ENCODE measurements at places on chromosomes 12 and 14. TPM values are rescaled to one million over a fixed set of nuclear protein-coding genes. Genes with fewer than 3 reads are reported as not detected.

FGF23 gene
- not detected for total RNA-seq

- no peak for DNase-seq
Observed at GRCh38 chr12:20469756-20470155, 101.4 kb downstream of the PDE3A start.

DNAH10 gene
- total RNA-seq = 0.27 TPM

MYF5 gene
- total RNA-seq = not detected

GRCh38 chr14:54123841-54124240 is 167.2 kb upstream of the BMP4 start:
- DNase-seq = no peak

DNA sequence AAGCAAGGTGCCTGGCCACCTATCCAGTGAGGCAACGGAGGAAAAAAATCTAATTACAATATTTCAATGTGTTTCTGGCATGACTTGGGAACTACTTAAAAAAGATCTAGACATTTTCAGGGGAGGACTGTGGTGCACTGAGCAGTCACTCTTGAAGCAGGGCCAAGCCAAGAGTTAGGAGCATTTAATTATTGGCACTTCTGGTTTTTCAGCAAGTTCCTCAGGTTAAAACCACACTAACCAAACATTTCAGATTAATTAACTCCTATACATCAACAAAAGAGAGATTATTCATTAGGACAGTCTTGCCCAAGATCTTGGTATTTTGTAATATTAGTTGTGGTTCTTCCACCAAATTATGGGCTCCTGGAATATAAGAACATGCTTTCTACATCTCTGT is 25.6 kb downstream of the PRKAB1 start:
- no peak for DNase-seq

PTPRR gene
- not detected for total RNA-seq

GRCh38 chr12:19483727-19484126 is 44.4 kb downstream of the AEBP2 start:
- no peak for DNase-seq

OTX2 gene
- not detected for total RNA-seq

GRCh38 chr12:22329621-22330020 is 4.9 kb downstream of the ST8SIA1 start:
- no peak for DNase-seq

- no peak for DNase-seq
Observed at GRCh38 chr12:109535231-109535862, 38.0 kb downstream of the MMAB start.

DNA sequence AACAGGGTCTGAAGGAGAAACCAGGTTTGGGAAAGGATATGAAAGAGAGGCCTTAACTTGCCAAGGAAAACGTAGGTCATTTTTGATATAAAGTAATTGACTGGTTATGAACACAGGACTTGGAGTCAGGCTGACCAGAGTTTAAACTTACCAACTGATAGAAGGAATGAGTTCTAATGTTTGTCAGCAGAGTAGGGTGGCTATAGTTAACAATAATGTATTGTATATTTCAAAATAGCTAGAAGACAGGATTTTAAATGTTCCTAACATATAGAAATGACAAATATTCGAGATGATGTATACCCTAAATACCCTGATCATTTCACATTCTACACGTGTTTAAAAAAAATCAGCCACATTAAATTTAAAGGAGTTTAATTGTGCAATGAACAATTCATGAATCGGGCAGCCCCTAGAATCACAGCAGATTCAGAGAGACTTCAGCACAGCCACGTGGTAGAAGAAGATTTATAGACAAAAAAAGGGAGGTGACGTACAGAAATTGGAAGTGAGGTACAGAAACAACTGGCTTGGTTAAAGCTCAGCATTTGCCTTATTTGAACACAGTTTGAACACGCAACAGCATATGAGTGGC is 52.5 kb upstream of the PLEKHG7 start:
- DNase-seq = no peak

RNASE3 gene
- total RNA-seq = not detected

YBX3 gene
- total RNA-seq = 544 TPM

GRCh38 chr12:68451261-68452077 is 119.3 kb upstream of the MDM1 start:
- no peak for DNase-seq

GRCh38 chr14:43687921-43688320 is 819.2 kb downstream of the FSCB start:
- no peak for DNase-seq

DNA sequence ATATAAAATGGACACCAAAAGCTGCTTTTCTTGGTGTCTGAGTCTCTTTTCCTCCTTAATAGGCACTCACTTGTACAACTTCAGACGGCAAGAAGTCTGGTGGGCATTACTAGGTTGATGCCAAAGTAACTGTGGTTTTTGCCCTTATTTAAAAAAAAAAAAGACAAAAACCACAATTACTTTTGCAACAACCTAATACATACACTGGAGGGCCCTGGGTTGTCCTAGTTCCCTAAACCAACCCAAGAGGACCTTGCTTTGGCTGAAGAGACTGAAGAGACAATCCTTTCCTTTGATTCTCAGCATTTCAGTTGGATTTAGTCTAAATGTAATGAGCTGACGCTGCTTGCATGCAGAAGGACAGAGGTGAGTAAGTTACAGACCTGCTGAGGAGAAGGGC is 16.2 kb upstream of the PLEKHG3 start:
- DNase-seq = no peak

- no peak for DNase-seq
Observed at GRCh38 chr12:129028844-129029243, 175.6 kb downstream of the GLT1D1 start.

- DNase-seq = no peak
Observed at GRCh38 chr14:103255555-103255954, 78.5 kb upstream of the EIF5 start.

DNA sequence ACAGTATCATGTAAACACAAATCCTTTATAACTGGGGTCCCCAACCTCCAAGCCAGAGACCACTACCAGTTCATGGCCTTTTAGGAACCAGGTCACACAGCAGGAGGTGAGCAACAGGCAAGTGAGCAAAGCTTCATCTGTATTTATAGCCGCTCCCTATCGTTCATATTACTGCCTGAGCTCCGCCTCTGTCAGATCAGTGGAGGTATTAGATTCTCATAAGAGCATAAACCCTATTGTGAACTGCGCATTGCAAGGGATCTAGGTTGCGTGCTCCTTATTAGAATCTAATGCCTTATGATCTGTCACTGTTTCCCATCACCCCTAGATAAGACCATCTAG is 49.9 kb downstream of the LRP6 start:
- no peak for DNase-seq

- peak; percentile 62 for DNase-seq
Observed at GRCh38 chr12:94534774-94535509, 75.3 kb upstream of the CEP83 start.

CCDC196 gene
- not detected for total RNA-seq

DNA sequence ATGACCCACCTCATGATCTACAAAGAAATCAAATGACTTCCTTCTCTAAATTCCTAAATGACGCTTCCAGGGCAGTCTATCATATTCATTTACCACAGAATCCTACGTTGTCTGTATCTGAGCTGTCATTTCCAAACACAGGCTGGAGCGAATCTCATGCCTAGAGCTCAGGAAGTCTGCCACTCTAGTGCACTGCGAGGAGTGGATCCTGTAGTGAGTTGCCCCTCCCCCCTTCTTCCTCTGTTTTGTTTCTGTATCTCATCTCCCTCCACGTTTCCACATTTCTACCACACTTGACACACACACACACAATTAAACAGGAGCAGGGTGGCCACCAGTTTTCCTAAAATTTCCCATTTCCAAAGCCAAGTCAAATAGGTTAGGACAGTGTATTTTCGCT is 415.4 kb upstream of the PRICKLE1 start:
- no peak for DNase-seq

TEX52 gene
- total RNA-seq = not detected

BEGAIN gene
- 0.25 TPM for total RNA-seq

DNA sequence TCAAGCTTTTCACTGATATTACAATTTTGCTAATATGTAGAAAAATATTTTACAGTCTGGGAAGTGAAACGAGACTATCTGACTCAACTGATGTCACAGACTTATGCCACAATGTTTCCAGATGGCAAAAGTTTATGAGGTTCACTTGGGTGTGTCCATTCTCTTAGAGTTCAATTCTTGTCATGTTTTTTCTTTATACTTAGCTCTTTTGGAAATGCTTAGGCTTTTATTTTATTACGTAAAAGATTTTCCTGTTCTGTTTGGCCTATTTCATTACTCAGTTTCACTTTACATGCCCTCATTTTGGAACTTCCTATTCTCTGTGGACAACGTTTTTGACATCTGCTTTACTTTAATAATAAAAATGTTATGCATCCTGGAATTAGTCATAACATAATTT is 2.1 kb upstream of the PDZRN4 start:
- no peak for DNase-seq

- DNase-seq = no peak
Observed at GRCh38 chr14:77582511-77582910, 33.9 kb downstream of the SPTLC2 start.

GRCh38 chr14:89551955-89552354 is 134.9 kb upstream of the FOXN3 start:
- no peak for DNase-seq

NRL gene
- total RNA-seq = 2.4 TPM

DNA sequence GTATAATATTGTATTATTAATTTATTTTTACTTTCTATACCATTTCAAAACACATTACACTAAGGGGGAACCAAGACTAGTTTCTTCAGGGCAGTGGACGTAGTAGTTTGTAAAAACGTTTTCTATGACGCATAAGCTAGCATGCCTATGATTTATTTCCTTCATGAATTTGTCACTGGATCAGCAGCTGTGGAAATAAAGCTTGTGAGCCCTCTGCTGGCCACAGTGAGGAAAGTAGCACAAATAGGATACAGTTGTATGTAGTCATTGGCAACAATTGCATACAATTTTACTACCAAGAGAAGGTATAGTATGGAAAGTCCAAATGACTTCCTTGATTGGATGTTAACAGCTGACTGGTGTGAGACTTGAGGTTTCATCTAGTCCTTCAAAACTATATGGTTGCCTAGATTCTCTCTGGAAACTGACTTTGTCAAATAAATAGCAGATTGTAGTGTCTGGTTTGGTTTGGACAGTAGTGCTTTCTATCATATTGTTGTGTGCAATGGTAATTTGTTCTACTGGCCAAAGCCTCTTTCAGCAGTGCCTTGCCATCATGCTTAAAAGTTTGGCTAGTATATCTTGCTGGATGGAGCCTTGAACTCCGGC is 24.3 kb upstream of the PLEKHD1 start:
- DNase-seq = peak; percentile 87

GRCh38 chr14:31945074-31945613 is 132.0 kb upstream of the ARHGAP5 start:
- DNase-seq = no peak

DNA sequence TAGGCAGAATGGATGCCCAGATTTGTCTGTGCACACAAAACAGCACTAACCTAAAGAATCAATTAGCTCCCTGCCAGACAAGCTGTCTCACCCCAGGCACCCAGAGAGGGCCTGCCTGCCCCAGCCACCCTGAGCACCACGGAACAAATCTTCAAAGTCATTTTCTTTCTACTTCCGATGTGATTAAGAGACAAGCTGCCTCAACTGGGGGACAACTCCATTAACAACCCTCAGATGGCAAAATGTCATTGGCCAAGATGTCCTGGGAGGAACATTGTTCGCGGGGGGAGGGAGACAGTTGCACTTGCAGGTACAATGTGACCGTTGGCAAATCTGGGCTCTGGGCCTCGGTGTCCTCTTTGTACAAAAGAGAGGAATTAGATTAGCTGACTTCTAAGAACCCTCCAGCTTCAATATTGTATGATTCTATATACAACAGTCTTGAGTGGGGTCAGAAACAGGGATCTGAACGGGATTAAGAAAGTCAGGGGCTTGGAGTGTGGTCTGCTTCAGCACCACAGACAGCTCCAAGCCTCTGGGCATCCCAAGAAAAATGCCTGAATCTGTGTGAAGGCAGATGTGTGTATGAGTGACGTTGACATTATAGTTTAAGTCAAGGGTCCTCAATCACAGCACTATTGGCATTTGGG is 42.8 kb upstream of the CMKLR1 start:
- no peak for DNase-seq

DNA sequence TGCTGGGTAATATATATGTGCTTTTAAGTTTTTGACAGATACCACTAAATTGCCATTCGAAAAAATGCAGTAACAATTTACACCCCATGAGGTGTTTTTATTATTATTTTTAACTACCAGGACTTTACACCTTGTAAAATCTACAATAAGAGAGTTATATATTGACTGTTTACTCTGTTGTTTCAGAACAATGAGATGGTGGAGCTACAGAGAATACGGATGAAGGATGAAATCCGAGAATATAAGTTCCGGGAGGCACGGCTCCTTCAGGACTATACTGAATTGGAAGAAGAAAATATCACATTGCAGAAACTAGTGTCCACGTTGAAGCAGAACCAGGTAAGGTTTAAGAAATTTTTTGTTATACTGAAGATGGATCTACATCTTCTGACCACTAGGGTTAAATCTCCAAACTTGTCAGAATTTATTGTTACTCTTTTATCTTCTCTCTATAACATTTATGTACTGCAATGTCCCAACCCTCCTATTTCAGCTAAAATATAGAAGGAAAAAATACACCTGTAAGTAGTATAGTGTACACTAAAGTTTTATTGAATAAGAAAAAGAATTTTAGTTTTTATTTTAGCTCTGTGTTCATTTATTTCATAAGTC is 105.4 kb upstream of the FGD4 start:
- no peak for DNase-seq

- no peak for DNase-seq
Observed at GRCh38 chr12:123453165-123453564, 4.8 kb upstream of the SNRNP35 start.

DNA sequence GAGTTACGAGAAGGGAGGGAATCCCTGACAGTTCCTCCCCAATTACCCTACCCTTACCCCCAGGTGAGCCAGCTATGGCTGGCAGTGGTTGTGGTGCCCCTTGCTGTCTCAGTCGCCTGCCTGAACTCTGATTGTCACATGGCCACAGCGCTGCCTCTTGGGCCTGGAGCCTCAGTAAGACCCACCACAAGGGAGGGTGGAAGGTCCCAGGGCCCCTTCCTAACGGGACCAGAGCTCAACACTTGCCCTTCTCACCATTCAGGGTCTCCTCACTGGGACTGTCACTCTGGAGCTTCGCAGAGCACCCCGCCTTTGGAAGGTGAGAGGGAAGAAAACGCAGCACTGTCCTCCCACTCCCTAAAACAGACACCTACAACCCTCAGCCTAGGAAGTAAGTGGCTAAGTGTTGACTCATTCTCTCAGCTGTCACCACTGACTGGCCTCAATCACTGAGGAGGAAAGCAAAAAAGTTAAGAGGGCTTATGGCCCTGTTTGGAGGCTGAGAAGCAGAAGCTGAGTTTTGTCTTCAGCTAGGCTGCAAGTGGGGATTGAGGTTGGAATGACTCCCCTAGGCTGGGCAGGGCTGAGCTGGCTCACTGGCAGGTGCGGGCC is 1.0 kb downstream of the TMEM253 start:
- DNase-seq = no peak

All from lower leg skin (tissue), 4 donors.